Placental epithelial cell (primary cell): ENCODE measurements at places on chromosomes 7 and 10. TPM values are rescaled to one million over a fixed set of nuclear protein-coding genes. Genes with fewer than 3 reads are reported as not detected.

The SBDS gene
- 57.3 and 68.4 TPM in 2 replicates for total RNA-seq

The IFIT2 gene
- total RNA-seq, result 0.79 and 5.2 TPM in 2 replicates

The H2BK1 gene
- not detected in 2 replicates for total RNA-seq

The SMARCD3 gene
- total RNA-seq, result 14.7 and 16.1 TPM in 2 replicates

The SPDYE6 gene
- not detected in 2 replicates for total RNA-seq
